ENCODE measurements at places on chromosomes 6 and 20.
A peak's percentile ranks its signal among the peaks of the same experiment; 100 is the strongest.

DNA sequence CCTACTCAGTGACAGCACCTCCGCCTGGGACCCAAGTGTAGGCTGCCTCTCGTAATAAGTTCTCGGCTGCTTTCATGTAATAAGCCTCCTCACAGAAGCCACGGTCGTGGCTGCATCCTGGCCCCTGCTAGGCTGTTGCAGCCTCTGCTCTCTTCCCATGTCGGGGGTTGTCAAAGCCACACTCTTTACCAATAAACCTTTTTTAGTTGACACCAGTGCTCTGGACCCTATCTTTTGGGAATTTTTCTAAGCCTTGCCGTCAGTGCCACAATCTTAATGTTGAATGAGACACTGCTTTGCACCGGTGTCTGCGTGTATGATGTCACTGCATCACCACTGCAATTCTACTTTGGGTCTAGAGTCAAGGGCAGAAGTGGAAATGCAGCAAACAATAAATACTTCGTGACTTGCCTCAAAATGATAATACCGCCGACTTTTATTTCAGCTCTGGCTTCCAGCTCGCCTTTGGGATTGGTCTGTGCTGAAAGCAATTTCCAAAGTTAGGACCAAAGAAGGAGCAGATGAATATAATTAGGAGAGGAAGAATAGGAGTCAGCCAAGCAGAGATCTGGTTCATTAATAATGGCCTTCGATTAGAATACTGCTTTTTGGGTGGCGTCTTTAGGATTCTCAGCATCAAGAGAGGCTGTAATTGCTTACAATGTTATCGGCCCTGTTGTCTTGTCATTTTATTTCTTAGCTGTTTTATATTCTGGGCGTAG is 57.6 kb upstream of the CCN6 start:
- no peak for DNase-seq

- no peak for DNase-seq
Observed at GRCh38 chr6:159961528-159961927, 7.4 kb upstream of the IGF2R start.

DNA sequence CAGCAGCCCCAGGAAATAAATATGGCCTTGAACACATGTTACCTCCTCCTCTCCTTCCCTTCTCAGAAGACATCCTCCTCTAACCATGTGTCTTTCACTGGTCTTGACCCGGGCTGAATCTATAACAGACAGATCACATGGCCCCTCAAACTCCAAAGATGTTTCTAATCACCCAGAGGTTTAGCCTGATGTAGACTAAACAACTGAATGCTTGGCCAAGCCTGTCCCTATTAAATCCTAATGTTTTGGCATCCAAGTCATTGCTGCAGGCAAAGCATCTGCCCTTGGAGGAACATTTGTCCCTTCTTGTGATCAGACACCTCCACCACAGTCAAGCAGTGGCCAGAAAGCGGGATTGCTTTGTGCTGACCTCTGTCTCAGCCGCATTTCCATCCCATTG is 65.5 kb downstream of the ANKRD60 start:
- DNase-seq = no peak

- no peak for DNase-seq
Observed at GRCh38 chr6:168943231-168943905, 310.3 kb downstream of the THBS2 start.

DNA sequence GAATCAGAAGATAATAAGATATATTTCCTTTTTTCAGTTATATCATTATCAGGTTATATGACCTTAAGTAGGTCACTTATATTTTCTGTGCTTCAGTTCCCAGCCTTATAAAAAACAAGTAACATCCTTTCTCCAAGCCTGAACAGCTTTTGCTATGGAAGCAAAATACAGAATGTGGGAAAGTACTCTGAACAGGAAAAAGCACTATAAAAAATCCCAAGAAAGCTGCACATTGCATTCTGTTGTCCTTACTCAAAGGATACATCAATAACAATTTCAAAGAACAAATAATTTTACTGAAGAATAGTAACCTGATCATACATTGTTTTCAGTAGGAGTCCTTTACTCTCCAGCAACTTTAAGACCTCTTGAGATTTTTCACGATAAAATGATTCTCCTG is 56.4 kb downstream of the SLC35A1 start:
- no peak for DNase-seq

- DNase-seq = no peak
Observed at GRCh38 chr6:56541030-56541600, 101.6 kb downstream of the DST start.

GRCh38 chr6:125816828-125817280 is 26.1 kb downstream of the NCOA7 start:
- DNase-seq = no peak

- DNase-seq = no peak
Observed at GRCh38 chr6:79586548-79586947, 44.6 kb upstream of the SH3BGRL2 start.

- DNase-seq = peak; percentile 79
Observed at GRCh38 chr6:53484476-53485280, 60.2 kb downstream of the GCLC start.

GRCh38 chr20:51961964-51962761 is 159.8 kb upstream of the SALL4 start:
- DNase-seq = no peak

DNA sequence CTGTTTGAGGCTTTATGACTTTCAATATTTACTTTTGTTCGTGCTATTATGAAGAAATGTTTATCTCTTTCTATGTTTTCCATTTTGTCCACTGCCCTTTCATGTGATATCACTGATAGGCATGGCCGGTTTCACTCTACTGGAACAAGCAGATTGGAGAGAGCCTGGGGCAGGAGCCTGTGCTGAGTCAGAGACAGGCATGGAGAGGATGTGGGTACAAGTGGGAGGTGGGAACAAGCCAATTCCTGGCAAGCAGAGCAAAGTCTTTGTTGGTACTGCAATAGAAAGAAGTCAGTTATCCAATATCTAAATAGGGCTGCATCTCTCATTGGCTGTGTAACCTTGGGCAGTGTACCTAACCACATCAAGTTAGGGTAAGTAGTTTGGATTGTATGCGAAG is 545.6 kb upstream of the MAP3K7 start:
- DNase-seq = no peak

GRCh38 chr6:34346175-34347119 is 46.0 kb downstream of the NUDT3 start:
- no peak for DNase-seq

GRCh38 chr20:4454111-4454510 is 267.6 kb upstream of the PRND start:
- no peak for DNase-seq

GRCh38 chr6:15337582-15337981 is 91.7 kb downstream of the JARID2 start:
- no peak for DNase-seq

GRCh38 chr6:20362623-20363022 is 39.1 kb upstream of the E2F3 start:
- DNase-seq = no peak

GRCh38 chr6:125798734-125799508 is 8.2 kb downstream of the NCOA7 start:
- DNase-seq = no peak

GRCh38 chr6:27133281-27134227 is 113.9 kb upstream of the PRSS16 start:
- DNase-seq = peak; percentile 89

DNA sequence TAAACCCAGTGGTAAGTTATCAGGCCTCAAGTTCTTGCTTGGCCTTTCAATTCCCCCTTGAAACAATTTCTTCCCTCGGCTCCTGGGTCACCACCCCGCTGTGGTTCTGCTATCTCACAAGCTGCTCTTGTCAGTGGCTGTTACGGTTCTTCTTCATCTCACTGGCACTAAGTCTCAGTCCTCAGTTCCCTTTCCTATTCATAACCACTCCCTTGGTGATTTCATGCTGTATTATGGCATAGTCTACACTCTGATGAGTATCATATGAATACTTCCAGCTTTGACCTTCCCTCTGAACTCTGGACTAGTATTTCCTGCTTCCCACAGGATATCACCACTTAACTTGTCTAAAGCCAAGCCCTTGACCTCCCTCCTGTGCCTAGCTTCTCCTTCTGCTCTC is 7.9 kb downstream of the TAAR1 start:
- no peak for DNase-seq

- DNase-seq = no peak
Observed at GRCh38 chr6:143596866-143597265, 80.9 kb upstream of the PHACTR2 start.

- no peak for DNase-seq
Observed at GRCh38 chr6:112899541-112899940, 552.4 kb downstream of the RFPL4B start.

DNA sequence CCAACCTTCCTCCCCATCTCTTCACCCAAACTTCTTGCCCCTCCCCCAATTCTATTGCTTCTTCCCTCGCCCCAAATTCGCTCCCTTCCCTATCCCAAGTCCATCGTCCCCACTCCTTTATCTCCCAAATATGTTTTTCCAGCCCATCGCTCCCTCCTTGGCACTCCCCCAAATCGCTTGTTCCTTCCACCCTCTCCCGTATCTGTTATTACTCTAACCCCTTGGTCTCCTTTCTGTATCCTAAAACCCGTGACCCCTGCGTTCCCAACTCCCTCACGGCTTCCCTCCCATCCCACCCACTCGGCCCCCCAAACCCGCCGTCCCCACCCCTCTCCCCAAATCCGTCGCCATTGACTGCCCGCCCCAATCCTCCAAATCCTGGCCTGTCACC is 584 bp downstream of the MTCH1 start:
- no peak for DNase-seq

DNA sequence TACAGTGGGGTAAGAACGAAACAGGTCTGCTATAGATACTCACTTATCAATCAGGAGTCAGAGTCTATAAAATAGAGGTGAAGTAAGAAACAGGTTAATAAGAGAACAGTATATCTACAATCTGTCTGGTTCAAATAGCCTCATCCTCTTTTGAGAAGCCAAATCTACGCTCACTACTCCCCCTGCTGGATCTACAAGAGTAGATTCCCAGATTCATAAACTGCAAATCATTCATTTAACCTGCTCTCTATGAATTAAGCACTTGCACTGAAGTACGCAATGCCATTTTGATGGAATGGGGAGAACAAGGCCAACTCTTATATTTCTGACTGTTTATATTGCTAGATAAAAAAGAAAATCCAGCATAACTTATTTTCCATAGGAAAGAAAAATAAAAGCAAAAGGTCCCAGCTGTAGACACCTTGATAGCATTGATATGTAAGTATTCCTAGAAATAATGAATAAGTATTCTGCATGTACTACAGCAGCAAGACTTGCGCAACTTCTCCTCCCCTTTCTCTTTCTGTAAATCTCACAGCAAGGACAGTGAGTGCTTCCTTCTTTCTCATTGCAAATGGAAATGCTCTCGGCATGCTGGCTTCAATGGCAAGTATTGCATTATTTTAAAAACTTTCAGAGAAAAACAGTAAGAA is 92.3 kb downstream of the RFX6 start:
- no peak for DNase-seq

GRCh38 chr6:148501178-148501590 is 158.5 kb downstream of the SASH1 start:
- DNase-seq = no peak

GRCh38 chr6:1910621-1911407 is 301.1 kb downstream of the FOXC1 start:
- no peak for DNase-seq

DNA sequence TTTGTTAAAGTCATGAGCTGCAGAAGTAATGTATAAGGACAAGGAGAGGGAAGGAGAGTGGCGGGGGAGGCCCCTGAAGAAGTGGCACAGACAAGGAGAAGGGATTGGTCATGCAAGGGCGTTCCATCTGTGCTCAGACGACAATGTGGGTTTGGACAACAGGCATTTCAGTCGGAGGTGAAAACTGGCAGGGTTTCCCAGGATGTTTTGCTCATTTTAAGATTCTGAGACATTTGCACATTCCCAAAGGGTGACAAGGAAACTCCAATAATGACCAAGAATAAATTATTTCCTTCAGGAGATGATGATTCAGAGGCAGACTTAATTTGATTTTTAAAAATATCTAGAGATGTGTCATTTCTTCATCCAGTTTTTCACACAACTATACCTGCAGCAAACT is 181.8 kb downstream of the HIVEP2 start:
- no peak for DNase-seq

- peak; percentile 42 for DNase-seq
Observed at GRCh38 chr6:54737247-54737646, 109.3 kb upstream of the FAM83B start.

GRCh38 chr6:84752118-84752850 is 12.1 kb downstream of the TBX18 start:
- no peak for DNase-seq

- no peak for DNase-seq
Observed at GRCh38 chr6:111583986-111584385, 21.7 kb downstream of the TRAF3IP2 start.

DNA sequence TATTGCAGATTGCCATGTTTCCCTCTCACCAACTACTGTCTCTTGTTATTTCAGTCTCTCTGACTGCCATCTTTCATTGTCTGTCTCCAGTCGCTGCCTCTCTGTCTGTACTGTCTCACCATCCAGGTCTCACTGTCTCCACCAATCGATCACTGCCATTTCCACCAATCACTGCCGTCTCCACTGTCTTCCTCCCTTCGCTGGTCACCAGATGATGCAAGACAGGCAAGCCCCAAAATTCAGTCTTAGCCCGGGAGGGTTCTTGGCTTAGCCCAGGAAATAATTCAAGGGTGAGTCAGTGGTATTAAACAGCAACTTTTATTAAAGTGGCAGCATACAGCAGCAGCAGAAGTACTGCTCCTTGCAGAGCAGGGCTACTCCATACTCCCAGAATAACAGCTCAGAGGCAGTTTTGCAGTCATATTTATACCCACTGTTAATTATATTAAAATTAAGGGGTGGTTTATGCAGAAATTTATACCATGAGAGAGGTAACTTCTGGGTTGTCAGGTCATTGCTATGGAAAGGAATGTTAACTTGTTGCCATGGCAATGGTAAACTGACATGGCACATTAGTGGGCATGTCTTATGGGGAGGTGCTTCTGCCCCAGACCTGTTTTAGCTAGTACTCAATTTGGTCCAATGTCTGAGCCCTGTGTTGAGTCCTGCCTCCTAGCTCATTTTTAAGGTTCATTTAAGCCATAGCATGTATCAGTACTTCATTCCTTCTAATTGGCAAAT is 23.0 kb upstream of the ECHDC1 start:
- DNase-seq = no peak

DNA sequence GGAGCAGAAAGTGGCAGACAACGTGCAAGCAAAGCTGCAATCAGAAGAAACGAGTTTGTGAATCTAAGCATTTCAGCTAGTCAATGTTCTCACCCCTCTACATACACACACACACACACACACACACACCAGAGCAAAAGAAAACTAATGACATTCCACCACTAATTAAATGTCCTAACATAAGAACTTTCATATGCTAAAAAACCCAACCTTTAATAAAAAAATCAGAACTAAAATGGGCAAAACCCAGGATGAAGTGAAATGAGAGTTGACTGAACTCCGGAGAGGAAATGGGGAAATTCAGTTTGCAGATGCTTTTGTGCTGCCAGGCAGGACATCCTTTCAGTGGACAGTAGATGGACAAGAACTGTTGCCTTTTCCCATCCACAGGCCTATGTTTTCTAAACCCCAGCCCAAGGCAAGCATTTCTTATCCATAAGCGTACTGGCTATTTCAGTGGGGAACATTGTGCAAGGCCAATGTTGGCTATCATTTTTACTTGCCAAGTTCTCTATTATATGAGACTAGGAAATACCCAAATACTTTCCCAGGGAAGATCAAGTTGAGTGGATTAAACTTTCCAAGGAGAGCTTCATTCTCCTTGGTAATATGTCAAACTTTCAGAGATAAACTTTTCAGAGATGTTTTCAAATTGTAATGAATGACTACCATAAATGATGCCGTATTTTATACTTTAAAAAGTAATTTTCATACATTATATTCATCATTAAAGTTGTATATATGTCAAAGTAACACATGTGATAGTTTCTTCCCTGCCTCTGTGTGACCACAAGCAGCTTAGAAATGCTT is 27.3 kb downstream of the RIN2 start:
- DNase-seq = no peak

GRCh38 chr6:113392551-113393055 is 464.5 kb upstream of the MARCKS start:
- DNase-seq = no peak
